ENCODE measurements at places on chromosomes 1 and 21.

DNA sequence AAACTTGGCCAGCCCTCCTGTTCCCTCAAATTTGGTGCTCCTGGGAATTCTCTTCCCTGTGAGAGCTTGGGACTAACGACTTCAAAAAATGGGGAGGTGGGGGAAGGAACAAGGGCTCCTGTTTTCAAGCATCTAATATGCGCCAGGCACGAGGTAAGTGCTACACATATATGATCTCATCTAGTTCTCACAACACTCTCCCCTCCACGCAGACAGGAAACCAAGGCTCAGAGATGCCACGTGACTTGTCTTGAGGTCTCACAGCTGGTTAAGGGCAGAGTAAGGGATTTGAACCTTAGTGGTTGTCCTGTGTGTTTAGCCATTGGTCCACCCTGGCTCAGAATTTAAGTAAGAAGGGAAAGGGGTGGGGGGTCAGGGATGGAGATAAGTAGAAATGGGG is 125.9 kb downstream of the DMRTB1 start:
- peak; percentile 15 for DNase-seq

DNA sequence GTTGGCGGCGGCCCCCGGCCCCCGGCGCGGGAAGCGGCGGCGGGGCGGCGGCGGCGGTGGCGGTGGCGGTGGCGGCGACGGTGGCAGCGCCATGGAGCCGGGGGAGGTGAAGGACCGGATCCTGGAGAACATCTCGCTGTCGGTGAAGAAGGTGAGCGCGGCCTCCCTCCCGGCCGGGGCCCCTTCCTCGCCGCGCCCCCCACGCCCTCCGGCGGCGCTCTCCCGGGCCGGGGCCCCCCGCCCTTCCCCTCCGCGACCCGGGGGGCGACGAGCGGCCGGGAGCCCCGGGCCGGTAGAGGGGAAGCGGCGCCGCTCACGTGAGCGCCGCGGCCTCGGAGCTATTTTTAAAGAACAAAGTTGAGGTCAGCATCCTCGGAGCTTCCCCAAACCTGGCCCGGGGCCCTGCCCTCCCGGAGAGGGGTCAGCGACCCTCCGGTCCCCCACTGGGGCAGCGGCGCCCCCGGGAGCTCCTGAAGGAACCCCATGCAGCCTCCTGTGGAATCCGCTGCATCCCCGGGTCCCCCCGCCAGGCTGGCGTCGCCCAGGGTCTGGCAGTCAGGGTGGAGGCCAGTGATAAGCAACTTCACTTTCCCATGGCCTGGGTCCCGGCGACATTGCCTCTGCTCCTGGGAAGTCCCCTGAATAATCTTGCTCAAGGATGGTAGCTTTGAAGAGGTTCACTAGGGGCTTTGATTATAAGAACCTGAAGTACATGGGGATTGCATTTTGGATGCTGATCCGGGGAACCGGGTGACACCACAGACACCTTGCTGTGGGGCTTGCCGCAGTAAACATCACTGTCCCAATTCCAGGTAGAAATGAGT is 560 bp downstream of the PLEKHM2 start:
- DNase-seq: no peak

DNA sequence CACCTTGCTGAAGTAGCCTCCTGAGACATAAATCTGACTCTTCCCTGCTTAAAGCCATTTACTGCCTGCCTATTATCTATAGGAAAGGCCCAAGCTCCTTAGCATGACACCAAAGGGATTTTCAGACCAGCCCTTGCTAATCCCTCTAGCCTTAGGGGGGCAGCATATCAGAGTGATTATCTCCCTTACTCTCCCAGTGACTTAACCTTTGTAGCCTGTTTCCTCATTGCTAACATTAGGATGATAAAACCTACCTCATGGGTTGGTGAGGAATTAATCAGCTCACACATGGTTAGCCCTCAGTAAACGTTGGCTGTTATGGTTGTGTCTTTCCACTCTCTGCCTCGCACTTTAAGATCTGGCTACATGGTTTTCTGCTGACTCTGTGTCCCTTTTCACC is 70.1 kb downstream of the ROR1 start:
- DNase-seq: no peak

DNA sequence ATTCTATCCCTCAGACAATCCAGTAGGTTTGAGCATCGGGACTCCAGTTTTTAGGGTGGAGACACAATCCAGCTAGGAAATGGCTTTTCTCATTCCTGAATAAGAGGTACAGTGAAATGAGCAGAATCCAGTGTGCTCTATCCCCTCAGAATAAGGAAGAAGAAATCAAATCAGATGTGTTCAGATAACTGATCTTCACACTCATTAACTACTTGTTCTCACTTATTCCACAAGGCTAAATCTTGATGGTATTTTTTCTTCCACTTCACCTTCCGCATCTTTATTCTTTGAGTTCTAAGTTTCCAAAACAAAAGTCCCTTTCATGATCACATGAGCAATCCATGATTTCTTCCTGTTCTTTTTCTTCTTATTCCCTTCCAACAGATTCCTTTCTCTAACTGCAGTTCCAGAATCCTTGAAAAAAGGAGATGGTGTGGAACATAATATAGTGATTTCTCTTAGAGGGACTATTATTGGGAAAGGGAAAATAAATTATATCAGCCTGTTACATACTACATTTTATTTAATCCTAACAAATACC is 1.7 kb downstream of the SYT11 start:
- DNase-seq: no peak

DNA sequence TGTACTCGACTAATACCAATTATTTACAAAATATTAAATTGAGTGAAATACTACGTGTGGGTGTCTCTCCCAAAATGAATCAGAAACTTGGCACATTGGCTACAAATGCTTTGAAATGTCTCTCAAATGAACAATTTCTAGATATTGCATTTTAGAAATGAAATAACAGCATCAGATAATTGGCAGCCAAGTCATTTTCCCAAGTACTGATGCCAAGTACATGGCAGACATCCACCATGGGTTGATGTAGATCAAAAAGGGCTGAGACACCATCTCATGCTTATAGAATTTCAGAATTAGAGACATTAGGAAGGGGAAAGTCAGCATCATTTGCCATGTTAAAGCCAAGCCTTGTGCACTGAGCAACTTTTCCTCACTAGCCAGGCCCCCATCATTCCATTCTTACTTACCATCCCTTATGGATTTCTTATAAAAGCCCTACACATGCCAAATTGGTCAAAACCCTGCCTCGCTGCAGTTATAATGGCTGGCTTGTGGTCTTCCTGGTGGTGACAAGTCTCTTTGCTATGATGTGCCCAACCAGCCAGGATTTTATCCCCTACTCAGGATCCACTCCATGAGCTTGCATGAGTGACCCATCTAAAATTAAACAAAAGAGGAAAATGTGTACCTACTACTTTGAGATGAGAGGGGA is 73.1 kb downstream of the GREM2 start:
- DNase-seq: no peak

Measured in stimulated activated naive CD4-positive, alpha-beta T cell (primary cell).